ENCODE measurements at places on chromosomes 5 and 9.

DNA sequence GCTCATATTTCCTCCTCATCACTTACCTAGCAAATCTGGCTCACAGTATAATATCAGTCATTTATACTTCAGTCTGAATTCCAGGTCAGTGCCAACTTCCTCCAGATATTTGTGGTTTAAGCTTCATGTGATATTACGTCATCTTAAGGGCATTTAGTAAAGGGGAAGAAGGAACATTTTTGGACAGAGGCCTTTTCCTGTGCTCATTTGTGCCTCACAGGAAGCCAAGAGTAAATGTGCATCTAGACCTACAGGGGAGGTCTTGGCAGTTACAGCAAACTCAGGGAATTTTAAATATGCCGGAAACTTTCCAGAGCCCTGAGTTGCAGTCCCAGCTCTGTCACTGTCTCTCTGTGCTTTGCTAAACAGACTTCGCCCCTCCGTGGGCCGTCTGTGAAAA, 12.3 kb upstream of the KCNIP1 start:
- DNase-seq, result peak; percentile 61

DNA sequence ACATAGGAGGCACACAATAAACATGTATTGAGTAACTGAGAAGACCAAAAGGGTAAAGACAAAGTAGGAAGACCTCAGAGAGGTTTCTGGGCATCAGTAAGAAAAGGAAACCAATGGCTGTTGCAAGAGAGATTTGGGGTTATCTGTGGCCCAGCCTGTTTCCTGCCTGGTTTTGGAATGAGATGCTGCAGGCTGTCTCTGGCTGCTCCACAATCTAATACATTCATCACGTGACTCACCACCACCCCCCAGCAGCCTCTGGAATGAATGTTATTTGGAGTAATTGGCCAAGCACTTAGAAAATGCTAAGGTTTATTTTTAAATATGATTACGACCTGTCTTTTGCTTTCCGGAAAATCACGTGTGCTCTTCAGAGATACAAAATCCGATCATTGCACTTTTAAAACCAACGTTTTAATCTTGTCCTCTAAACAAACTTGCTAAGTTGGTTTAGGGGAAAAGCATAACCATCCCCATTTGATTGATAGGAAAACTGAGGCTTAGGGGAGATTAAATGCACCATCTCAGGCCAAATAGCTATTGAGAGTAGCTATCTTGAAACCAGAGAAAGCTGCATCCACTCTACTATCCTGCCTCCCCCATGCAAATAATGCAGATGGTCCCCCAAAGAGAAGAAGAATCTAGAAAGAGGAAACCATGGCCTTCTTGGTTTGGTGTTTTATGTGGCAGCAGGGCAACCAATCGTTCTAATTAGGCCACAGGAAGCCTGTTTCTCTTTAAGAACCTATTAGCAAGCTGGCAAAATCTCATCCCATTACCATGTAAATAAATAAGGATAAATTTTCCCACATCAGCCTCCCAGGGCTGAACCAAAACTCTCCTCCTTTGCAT, 151.8 kb upstream of the ADRA1B start:
- DNase-seq, result no peak

- DNase-seq, result no peak
Observed at GRCh38 chr5:119276978-119277377, 78.8 kb upstream of the TNFAIP8 start.

- DNase-seq, result no peak
Observed at GRCh38 chr5:11452852-11453251, 451.4 kb downstream of the CTNND2 start.

GRCh38 chr5:28729067-28729466, 1690.7 kb upstream of the CDH9 start:
- DNase-seq, result no peak

- DNase-seq, result no peak
Observed at GRCh38 chr5:21831145-21831787, 1021.9 kb downstream of the CDH12 start.

All from left hindlimb (tissue), 1 donor.